Ecto neural progenitor cell (in vitro differentiated cells): ENCODE measurements at places on chromosomes 4 and X.

DNA sequence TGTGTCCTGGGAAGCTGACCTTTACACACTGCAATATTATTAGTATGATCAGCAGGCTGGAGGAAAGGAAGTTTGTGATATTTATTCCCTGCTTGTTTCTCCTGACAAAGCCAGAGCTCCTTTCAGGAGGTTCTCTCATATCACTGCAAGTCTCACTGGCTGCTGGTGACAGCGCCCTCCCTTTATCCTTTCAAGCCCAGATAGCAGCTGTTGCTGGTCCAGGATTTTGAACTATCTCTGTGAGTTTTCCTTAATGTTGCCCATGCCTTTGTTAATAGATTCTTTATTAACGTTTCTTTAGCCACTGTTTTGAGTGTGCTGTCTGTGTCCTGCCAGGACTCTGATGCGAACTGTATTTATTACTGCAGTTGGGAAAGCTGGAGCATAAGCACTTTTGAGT is 518.7 kb downstream of the C4orf33 start:
- DNase-seq, result no peak

GRCh38 chrX:34734383-34734782 is 77.3 kb upstream of the TMEM47 start:
- no peak for DNase-seq

DNA sequence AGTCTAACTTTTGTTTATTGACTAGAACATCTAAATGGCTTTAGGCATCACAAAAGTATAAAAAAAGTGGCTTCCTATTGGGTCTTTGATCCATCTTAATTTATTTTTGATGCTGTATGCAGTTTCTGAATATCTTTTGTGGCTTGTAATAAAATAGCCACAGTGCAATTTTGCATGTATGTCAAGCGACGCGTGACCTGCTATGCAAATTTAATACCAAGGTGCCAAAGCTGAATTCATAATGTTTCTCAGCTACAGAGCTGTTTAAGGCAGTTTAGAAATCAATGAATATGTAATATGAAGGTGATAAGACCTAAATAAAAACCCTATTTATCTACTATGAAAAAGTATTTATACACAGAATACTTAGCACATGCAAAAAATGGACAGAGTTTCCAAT is 197.8 kb downstream of the AFF2 start:
- no peak for DNase-seq

- peak; percentile 55 for DNase-seq
Measured at GRCh38 chrX:39859991-39860861, 237.5 kb downstream of the BCOR start.
